ENCODE measurements at places on chromosomes 4 and X.

- no peak for DNase-seq
Measured at GRCh38 chr4:73620115-73620792, at the start of gene RASSF6. Gene RASSF6, minus strand, starts transcription at chr4:73620436. Its CDS starts 8,641 bp downstream, at chr4:73611795.

DNA sequence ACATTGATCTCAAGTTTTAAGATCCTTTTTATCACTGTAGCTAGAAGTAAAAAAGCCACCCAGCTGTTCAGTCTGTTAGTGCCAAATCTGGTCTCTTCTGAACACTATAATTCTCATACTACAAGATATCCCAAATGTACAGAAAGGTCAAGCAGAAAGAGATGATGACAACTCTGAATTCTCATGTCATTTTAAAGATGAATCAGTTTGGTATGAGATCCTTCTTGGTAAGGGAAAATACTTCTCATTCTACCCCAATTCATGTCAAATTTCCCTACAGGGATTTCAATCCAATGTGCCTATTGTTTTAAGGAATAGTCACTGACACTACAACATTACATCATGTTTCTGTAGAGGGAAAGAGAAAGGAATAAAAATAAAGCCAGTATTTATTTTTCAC, 184.5 kb downstream of the CPEB2 start:
- no peak for DNase-seq

DNA sequence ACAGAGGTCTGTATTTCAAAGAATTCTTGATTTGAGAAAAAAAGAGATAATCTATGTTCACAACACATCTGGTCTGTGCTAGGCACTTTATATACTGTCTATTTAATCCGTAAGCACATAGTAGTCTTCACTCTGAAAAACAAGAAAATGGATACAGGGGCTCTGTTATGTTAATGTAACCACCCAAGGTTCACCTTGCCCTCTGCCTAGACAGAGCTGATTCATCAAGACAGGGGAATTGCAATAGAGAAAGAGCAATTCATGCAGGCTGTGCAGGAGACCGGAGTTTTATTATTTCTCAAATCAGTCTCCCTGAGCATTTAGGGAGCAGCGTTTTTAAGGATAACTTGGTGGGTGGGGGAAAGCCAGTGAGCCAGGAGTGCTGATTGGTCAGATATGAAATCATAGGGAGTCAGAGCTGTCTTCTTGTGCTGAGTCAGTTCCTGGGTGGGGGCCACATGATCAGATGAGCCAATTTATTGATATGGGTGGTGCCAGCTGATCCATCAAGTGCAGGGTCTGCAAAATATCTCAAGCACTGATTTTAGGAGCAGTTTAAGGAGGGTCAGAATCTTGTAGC, 92.9 kb upstream of the TNIP3 start:
- DNase-seq, result no peak

- peak; percentile 4 for DNase-seq
Measured at GRCh38 chrX:70755850-70756249, 152.7 kb downstream of the TEX11 start.

DNA sequence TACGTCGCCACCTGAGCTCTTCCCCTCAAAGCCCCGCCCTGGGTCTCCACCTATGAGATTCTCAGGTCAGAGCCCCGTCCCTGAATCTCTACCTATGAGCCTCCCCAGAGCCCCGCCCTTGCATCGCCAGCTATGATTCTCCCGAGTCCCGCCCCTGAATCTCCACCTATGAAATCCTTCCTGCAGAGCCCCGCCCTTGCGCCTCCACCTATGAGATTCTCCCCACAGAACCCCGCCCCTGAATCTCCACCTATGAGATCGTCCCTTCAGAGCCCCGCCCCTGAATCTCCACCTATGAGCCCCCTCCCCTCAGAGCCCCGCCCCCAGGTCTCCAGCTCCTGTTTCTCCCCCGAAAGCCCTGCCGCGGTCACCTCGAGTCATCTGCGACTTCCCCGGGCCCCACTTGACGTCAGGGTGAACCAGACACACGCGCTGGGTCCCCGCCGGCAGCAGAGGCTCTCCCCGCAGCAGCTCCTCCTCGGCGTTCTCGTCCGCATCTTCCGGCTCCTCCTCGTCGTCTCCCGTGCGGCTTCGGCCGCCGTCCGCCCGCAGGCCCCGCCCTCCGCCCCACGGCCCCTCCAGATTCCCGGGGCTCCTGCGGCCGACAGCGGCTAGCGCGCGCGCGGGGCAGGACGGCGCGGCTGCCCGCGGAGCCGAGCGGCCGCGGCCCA, 393 bp downstream of the GTPBP6 start:
- DNase-seq, result peak; percentile 95

DNA sequence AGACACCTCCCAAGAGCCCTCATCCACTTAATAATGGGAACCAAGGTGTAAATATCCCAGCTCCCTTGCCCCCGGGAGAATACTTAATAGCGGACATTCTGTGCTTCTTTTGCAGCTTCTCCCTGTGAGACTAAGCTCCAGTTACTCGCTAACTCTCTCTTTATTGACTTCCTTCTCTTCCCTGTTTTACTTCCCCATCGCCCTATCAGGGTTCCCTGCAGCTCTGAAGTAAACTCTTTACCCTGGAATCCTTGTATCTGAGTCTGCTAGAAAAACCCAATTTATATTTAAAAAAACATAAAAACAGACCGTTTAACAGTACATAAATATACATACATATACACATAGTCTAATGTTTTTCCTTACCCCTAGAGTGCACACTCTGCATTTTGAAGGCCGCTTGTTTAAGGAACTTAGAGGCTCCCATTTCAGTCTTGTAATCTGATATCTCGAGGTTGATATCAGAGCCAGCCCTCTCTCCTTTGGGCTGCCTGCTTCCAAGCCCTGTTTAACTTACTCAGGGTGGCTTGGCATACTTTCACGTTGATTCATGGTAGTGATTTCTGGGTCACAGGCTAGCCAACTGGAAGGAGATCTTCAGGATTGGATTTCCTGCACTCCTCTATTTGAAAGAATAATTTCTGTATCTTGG, 177.4 kb upstream of the SCML1 start:
- no peak for DNase-seq

GRCh38 chrX:97397371-97397770, 513.7 kb downstream of the RPA4 start:
- DNase-seq, result no peak

- no peak for DNase-seq
Measured at GRCh38 chr4:1805493-1806222, 12.6 kb downstream of the FGFR3 start.

GRCh38 chr4:14812101-14812500, 190.2 kb upstream of the CPEB2 start:
- DNase-seq, result no peak

DNA sequence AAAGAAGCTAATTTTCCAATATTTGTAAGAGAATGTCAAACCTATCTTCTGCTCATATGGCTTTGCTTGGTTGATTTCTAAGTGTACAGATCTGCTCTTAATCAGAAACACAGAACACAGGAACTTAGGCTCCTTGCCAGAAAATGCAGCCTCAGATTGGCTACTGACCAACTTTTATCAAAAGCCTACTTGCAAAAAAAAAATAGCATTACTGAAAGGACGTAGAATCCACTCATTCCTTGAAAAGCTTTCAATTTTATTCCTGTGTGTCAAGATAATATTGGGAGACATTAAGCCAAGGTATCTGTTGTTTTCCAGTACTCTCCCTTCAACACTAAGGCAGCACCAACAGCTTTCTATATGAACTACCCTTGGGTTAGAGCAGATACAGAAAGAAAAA, 127.6 kb upstream of the INTU start:
- DNase-seq, result no peak

- no peak for DNase-seq
Measured at GRCh38 chr4:8583655-8584025, 3.4 kb downstream of the GPR78 start.

GRCh38 chrX:140088438-140088837, 123.1 kb upstream of the CXorf66 start:
- no peak for DNase-seq

GRCh38 chr4:103786014-103786413, 66.2 kb upstream of the TACR3 start:
- DNase-seq, result no peak

DNA sequence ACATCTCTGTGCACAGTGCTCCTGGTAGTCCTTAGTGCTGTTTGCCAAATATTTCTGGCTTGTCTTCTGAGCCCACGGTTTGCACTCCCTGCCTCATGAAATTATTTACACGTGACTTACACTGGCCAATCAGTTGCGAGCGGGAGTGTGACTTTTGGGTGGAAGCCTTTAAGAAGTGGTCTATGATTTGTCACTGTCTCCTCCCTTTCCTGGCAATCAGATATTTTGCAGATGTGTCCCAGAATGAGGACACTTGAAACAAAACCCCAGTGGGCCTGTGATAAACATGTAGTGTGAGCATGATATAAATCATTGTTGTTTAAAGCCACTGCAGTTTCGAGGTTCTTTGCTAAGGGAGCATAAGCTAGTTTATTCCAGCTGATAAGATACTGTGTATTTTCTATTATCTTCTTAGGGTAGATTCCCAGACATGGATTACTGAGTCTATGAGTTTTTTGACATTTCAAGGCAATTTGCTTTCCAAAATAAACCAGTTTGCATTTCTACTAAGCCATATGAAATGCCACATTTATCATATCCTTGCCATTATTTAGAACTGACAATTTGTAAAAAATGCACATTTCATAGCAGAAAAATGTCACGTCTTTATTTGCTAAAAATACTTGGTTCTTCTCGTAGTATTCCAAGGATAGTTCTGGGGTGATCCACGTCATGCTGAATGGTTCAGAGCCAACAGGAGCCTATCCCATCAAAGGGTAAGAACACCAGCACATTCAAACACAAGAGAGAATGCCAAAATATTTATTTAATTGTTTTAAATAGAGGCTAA, 12.0 kb downstream of the BST1 start:
- no peak for DNase-seq

- DNase-seq, result no peak
Measured at GRCh38 chr4:16496501-16496900, 270.2 kb upstream of the TAPT1 start.

GRCh38 chr4:2289311-2289954, 27.5 kb upstream of the MXD4 start:
- DNase-seq, result no peak

- no peak for DNase-seq
Measured at GRCh38 chr4:184762100-184762499, 28.2 kb upstream of the CENPU start.

DNA sequence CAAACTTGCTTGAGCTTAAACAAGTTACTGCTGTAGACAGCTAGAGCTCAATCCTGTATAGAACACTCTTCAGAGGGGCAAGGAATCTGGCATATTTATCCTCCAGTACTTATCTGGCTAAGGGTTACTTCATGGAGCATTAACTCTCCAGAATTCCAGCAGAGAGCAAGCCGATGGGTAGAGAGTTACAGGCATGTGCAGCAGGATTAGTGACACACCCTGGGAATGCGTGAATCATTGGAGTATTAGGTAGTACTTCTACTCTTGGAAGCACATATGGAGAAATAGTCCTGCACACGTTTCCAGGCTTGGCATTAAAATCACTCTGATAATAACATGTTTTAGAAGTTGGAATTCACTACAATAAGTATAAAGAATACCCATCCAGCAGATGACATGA, 35.4 kb downstream of the GRXCR1 start:
- no peak for DNase-seq

GRCh38 chrX:16484338-16484737, 165.6 kb upstream of the S100G start:
- DNase-seq, result no peak

DNA sequence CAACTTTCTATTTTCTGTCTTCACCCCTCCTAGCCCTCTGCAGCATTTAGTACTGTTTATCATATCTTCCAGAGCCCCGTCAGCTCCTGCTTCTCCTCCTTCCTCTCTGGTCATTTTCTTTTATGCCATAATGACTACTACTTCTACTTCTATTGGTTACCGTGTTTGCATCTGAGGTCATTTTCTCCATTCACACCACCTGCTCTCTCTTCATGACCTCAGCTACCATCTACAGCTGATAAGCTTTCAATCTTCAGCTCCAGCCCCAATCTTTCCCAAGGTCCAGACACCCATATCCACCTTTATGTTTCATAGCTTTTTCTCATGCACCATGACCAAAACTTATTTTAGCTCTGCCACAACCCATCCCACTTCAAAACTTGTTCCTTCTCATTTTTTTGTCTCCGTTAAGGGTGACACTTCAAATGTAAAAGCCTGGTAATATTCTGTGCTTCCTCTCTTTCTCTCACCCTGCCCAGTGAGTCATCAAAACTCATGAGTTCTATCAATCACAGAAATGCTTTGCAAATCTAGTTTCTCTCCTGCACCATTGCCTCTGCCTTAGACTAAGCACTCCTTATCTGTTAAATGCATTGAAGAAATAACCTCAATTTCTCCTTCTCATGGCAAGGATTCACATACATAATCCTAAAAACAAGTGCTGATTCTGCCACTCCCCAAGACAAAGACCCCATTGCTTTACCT, 71.3 kb upstream of the IQCM start:
- no peak for DNase-seq

DNA sequence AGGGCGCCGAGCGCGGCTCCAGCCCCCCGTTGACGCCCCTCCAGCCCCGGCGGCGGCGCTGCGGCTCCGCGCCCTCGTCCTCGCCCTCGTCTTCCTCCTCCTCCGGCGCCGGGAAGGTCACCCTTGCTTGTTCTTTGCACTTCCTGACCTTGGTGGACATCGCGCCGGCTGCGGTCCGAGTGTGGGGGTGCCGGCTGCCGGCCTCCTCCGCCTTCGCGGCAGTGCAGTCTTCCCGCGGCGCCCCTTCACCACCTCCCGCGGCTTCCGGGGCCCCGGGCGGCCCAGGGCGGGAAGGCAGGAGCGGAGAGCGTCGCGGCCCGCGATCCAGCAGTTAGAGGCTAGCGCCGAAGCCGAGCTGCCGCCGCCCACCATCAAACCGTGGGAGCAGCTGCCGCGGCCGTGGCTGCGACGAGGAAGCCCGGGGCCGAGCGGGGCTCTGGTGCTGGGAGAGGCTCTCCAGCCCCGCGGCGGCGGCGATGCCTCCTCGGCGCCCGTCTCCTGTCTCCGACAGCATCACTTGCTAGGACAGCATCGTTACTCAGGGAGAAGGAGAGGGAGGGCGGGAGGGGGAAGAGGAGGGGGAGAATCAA, at the start of gene TRPC3:
TSS of gene TRPC3 (minus strand) at position 540 of the 590 bp plus-strand sequence. CDS start at position 160, 380 bp downstream.
- peak; percentile 8 for DNase-seq

GRCh38 chrX:83186632-83187031, 321.5 kb upstream of the POU3F4 start:
- no peak for DNase-seq

All from effector CD4-positive, alpha-beta T cell (primary cell).